ENCODE measurements at places on chromosomes 7 and 10. TPM values are rescaled to one million over a fixed set of nuclear protein-coding genes. Genes with fewer than 3 reads are reported as not detected.

DNA sequence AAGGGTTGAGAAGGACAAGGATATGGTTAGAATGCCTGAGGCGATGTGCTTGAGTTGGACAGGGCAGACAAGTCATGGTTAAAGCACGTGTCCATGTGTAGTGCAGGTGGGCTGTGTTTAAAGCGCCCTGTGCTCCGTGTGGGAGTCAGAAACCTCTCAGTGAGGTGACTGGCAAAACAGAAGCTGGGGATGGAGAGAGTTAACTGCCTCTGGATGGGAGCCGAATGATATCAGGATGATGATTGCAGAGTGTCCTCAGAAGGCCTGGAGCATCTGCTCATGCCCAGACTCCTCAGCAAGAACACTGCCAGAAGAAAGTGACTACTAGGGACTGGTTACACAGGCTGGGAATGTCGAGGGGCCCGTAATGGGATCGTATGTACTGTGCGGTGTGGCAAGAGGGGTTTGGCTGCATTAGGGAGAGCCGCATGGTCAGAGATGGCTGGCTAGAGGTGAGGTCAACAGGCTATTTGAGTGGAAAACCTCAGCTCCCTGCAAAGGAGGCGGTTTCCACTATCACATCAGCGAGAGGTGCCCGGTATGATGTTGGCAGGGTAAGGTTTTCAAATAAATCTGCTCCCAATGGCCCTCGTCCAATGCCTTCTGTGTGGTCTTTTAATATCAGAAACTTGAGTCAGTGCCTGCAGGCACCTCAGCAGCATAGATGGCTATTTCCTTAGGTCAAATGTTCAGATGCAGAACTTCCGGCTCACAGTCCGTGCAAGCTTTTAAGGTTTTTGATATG, 26.1 kb upstream of the MRC1 start:
- H3K4me3 ChIP-seq, result no peak overlapping the region
- no peak overlapping the region for H3K27ac ChIP-seq
- H3K27me3 ChIP-seq, result no peaks in the 10 kb centered on the region
- no peaks in the 10 kb centered on the region for H3K4me1 ChIP-seq

- no peaks in the 10 kb centered on the region for H3K27me3 ChIP-seq
- peaks cover 5% of the 10 kb centered on the region for H3K36me3 ChIP-seq
- H3K27ac ChIP-seq, result peak overlapping the region; percentile 83
- peaks cover 56% of the 10 kb centered on the region for H3K4me1 ChIP-seq
- DNase-seq, result no peak
These were observed 32.8 kb upstream of the DGKI start for GRCh38 chr7:137879357-137880158.

DNA sequence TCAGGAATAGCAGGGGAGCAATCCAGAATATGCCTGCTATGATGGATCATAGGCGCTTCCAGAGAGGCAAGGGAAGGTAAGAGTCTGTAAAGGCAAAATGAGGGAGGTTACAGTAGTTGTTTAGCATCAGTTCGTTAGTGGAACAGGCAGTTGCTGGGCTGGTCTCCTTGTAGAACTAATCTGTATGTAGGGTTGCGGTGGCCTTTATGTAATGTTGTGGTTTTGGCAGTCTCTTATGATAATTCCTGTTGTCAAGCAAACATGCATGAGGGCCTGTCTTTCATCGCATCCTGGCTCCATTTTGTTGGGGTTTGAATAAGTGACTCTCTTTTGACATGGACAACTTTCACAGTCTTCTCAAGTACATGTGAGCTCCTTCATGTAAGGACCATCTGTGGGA, 427.8 kb upstream of the LRGUK start:
- no peaks in the 10 kb centered on the region for H3K4me1 ChIP-seq
- H3K27me3 ChIP-seq, result no peaks in the 10 kb centered on the region
- H3K27ac ChIP-seq, result no peak overlapping the region
- no peak overlapping the region for H3K4me3 ChIP-seq
- no peak for DNase-seq

DNA sequence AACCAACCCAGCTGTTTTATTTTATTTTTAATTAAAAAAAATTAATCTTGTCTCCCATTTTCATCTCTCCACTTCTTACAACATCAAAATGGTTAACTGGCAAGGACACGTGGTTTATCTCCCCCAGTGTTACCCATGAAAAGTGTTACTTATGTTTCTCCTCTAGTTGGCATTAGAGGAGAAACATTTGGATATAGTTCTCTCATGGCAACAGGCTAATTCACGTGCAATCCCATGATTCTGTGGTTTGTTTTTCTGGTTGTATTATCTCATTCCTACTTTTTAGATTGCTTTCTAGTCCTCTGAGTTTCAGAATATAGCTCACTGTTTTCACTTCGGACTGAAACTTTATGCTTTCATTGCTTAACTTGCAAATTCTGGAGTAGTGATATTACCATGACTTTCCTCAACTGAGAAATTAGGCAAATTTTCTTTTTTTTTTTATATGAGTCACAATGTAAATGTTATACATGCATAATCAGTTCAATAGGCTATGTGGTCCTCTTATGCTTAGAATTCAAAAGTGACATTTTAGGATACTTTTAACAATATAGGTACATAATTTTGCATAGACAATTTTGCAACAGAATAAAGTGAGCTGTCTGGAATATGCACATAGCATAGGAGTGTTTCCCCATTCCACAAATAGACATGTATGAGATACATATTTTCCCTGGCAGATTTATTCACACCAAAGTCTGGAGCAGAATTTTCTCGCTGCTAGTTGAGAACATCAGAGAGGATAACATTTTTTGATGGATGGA, 43.0 kb downstream of the LHFPL3 start:
- no peaks in the 10 kb centered on the region for H3K36me3 ChIP-seq
- no peak overlapping the region for H3K27ac ChIP-seq
- DNase-seq, result no peak
- H3K4me1 ChIP-seq, result no peaks in the 10 kb centered on the region
- H3K4me3 ChIP-seq, result no peak overlapping the region

DNA sequence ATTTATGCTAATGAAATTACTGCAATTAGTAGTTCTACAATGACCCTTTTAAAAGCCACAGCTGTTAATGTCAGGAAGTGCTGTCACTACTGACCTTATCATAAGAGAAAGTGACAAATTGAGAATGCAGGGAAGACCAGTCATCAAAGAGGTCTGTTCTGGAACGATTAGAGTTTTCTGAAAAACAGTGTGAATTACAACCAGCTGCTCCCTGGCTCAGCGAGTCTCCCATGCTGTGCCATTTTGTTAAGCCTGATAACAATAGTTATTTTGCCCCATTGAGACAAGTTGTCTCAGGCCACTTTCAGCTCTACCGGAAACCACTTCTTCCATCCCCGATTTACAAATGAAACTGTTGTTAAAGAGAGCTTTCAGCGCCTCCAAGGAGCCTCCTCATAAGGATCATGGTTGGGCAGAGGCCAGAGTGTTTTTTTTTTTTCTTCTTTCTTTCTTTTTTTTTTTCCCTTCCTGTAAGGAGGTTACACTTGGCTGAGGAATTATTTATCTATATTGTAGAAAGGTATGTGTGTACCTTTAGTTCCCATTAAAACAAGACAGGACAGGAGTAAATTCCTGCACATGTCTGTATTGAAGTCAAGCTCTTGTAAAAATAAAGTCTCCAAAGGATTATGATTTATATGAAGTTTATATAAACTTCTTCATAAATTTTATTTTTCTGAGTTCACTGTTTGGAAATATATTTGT, 173.6 kb downstream of the CDCA7L start:
- H3K36me3 ChIP-seq, result no peaks in the 10 kb centered on the region
- no peak for DNase-seq
- H3K4me3 ChIP-seq, result no peak overlapping the region
- no peak overlapping the region for H3K27ac ChIP-seq
- H3K27me3 ChIP-seq, result no peaks in the 10 kb centered on the region
- peaks cover 14% of the 10 kb centered on the region for H3K4me1 ChIP-seq

DNA sequence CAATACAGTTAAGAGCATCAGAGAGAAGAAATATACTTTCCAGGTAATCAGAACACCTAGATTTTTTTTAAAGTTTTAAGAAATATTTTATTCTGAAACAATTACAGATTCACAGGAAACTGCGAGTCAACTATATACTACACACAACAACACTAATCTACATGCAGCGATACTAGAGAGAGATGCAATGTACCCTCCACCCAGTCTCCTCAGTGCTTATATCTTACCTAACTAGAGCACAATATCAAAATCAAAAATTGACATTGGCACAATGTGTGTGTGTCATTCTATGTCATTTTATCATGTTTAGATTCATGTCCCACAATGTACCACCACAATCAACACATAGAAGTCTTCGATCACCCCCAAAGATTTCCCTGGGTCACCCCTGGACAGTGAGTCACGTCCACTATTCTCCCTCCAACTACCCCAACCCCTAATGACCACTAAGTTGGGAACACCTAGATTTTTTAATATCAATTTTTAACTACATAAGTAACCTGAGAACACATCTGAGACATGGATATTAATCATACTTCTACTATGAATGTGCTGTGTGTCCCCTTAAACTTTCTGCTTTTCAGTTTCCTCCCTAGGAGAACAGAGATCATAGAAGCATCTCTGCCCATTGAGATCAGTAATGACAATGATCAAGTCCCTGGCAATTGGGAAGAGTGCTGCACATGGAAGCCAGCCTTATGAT, 86.5 kb downstream of the GSAP start:
- peaks cover 27% of the 10 kb centered on the region for H3K4me1 ChIP-seq
- H3K27me3 ChIP-seq, result no peaks in the 10 kb centered on the region
- no peaks in the 10 kb centered on the region for H3K36me3 ChIP-seq

- H3K4me3 ChIP-seq, result no peak overlapping the region
- no peak overlapping the region for H3K27ac ChIP-seq
- no peak for DNase-seq
- H3K36me3 ChIP-seq, result no peaks in the 10 kb centered on the region
- H3K27me3 ChIP-seq, result no peaks in the 10 kb centered on the region
These were observed 234.1 kb downstream of the PTEN start for GRCh38 chr10:88097536-88097935.

- H3K27ac ChIP-seq, result no peak overlapping the region
- no peak overlapping the region for H3K4me3 ChIP-seq
- H3K36me3 ChIP-seq, result no peaks in the 10 kb centered on the region
- no peaks in the 10 kb centered on the region for H3K27me3 ChIP-seq
These were observed 110.4 kb downstream of the RAMP3 start for GRCh38 chr7:45268013-45268412.

DNA sequence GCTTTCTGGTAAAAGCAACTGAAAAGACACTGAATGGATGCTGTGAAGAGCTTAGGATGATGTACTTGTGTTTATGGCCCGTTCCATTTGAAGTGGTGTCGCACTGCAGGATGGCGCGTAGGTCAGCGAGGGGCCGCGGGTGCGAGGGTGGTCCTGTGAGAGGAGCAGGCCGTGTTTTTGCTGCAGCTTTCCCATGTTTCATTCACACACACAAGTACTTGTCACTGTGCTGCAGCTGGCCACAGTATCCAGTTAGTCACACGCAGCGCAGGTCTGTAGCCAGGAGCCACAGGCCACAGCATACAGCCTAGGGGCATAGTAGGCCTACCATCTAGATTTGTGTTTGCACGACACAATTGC, 23.2 kb downstream of the WIPI2 start:
- DNase-seq, result no peak
- no peaks in the 10 kb centered on the region for H3K27me3 ChIP-seq
- H3K4me3 ChIP-seq, result no peak overlapping the region
- H3K36me3 ChIP-seq, result peaks cover 22% of the 10 kb centered on the region
- no peak overlapping the region for H3K27ac ChIP-seq
- H3K4me1 ChIP-seq, result no peaks in the 10 kb centered on the region

DNA sequence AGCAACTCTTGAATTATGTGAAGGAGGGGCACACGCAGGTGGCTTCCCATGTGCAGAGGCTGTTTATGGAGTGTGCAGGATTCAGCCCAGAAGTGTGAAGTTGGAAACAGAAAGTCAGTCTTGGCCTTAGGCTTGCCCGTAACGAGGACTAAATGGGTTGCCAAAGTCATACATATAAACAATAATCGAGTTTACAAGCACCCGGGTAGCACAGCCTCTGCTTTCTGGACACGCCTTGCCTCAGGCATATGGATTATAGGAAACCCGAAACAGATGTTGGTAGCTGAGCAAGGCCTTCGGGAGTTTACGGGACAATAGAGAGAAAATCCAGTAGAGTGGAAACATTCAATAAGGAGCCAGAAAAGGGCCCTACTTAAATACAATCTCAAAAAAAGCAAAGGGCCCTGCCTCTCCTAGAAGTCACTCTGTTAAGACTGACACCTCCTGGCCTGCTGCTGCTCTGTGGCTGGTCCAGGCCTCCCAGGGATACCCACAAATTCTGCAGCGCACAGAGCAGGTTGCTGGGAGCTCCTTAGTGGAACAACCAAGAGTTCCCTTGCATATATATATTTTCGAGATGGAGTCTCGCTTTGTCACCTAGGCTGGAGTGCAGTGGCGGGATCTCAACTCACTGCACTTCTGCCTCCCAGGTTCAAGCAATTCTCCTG, 48.5 kb downstream of the SMKR1 start:
- H3K4me1 ChIP-seq, result peaks cover 3% of the 10 kb centered on the region
- peaks cover 32% of the 10 kb centered on the region for H3K27me3 ChIP-seq
- no peaks in the 10 kb centered on the region for H3K36me3 ChIP-seq

GRCh38 chr7:24980534-24981170, 674 bp upstream of the OSBPL3 start:
- H3K27ac ChIP-seq, result peak overlapping the region; percentile 92
- H3K27me3 ChIP-seq, result no peaks in the 10 kb centered on the region
- no peaks in the 10 kb centered on the region for H3K36me3 ChIP-seq
- peak; percentile 22 for DNase-seq

- H3K27me3 ChIP-seq, result no peaks in the 10 kb centered on the region
- no peak for DNase-seq
- H3K4me1 ChIP-seq, result no peaks in the 10 kb centered on the region
- H3K36me3 ChIP-seq, result no peaks in the 10 kb centered on the region
- no peak overlapping the region for H3K4me3 ChIP-seq
- H3K27ac ChIP-seq, result no peak overlapping the region
These were observed 213.6 kb upstream of the INHBA start for GRCh38 chr7:41916450-41916927.

DNA sequence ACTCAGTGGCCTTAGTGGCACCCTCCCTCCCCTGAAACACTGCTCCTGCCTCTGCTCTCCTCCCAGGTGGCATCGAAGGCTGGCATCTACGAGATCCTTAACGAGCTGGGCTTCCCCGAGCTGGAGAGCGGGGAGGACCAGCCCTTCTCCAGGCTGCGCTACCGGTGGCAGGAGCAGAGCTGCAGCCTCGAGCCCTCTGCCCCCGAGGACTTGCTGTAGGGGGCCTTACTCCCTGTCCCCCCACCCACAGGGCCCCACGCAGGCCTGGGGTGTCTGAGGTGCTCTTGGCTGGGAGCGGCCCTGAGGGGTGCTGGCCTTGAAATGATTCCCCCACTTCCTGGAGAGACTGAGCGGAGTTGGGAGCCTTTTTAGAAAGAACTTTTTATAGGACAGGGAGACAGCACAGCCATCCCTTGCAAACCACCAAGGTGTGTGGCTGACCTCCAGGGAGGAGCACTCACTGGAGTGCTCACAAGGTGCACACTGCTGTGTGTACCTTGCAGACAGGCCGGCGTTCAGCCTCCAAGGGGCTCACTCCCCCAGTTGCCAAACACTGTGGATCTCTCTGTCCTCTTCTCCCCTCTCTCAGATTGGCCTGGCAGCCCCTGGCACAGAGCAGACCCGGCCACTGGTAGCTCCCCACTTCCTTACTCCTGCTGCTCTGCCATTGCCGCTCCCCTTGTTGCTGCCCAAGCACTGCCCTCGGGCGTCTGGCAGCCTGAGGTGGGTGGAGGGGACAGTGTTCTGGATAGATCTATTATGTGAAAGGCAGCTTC, 35.8 kb downstream of the PRF1 start:
- no peaks in the 10 kb centered on the region for H3K27me3 ChIP-seq
- no peaks in the 10 kb centered on the region for H3K4me1 ChIP-seq
- H3K36me3 ChIP-seq, result no peaks in the 10 kb centered on the region
- no peak overlapping the region for H3K27ac ChIP-seq

The MTERF1 gene
- 9.9 TPM for total RNA-seq

The FAM200A gene
- 4.8 TPM for total RNA-seq

The ZNF488 gene
- total RNA-seq, result 0.88 TPM

The SUGCT gene
- total RNA-seq, result 0.83 TPM

The A1CF gene
- total RNA-seq, result not detected

The FAM25G gene
- not detected for total RNA-seq
